MG63 (cell line): ENCODE measurements at places on chromosomes 5 and 9. TPM values are rescaled to one million over a fixed set of nuclear protein-coding genes. Genes with fewer than 3 reads are reported as not detected.
A peak's percentile ranks its signal among the peaks of the same experiment; 100 is the strongest.

- no peak for DNase-seq
Measured at GRCh38 chr5:112316731-112317130, 102.3 kb downstream of the EPB41L4A start.

DNA sequence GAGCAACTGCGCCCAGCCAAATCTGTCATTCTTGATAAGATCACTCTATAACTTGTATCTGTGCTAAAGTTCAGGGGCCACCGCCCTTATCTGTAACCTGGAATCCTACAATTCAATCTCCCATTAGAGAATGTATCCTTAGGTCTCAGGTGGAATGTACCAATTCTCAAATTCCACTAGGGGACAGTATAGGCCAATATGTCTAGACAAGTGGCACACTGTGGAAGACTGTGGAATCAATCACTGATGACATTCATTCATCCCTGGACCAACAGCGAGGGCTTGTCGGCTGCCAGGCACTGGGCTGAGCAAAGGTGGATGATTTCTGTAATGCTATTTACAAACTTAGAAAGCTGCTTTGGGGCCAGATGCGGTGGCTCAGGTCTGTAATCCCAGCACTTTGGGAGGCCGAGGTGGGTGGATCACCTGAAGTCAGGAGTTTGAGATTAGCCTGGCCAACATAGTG, 28.7 kb upstream of the MEGF9 start:
- DNase-seq: no peak

DNA sequence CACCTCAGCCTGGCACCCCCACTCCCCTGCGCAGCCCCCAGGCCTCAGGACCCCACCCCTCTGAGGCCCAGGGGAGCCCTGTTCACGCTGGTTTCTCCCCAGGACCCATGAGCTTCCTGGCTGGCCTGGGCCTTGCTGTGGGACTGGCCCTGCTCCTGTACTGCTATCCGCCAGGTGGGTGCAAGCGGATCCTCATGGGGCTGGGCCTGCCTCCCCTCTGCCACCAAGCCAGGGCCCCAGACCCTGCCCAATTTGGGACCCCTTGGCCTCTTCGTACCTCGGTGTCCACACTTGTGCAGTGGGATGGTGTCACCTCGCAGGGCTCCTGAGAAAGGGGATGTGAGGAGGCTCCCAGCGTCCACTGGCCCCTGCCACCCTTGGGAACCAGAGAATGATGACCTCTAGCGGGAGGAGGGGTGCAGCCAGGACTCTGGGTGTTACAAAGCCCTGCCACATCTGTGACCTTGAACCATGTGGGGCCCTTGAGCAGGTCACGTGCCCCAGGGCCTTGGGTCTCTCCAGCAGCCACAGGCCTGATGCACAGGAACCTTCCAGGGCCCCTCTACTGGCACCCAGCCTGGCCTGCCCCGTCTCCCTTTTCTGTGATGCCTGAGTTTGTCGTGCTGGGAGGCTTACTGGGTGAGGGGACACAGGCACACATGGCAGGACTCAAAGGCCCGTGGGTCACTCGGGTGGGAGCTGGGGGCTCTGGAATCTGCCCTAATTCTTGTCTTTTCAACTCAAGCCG, 16.3 kb downstream of the CARD19 start:
- DNase-seq: no peak

DNA sequence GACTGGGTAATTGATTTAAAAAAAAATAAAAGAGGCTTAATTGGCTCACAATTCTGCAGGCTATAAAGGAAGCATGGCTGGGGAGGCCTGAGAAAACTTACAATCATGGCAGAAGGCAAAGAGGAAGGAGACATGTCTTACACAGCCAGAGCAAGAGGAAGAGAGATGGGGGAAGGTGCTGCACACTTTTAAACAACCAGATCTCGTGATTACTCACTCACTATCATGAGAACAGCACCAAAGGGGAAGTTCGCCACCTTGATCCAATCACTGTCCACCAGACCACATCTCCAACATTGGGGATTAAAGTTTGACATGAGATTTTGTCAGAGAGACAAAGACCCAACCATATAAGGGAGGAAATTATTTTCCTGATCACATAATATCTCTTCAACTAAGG, 138.8 kb upstream of the NR4A3 start:
- DNase-seq: no peak

The NKD2 gene
- 3.4 and 5.7 TPM in 2 replicates for total RNA-seq

GRCh38 chr9:94801681-94802080, 75.2 kb downstream of the AOPEP start:
- no peak for DNase-seq

The HTR4 gene
- total RNA-seq: not detected in 2 replicates

DNA sequence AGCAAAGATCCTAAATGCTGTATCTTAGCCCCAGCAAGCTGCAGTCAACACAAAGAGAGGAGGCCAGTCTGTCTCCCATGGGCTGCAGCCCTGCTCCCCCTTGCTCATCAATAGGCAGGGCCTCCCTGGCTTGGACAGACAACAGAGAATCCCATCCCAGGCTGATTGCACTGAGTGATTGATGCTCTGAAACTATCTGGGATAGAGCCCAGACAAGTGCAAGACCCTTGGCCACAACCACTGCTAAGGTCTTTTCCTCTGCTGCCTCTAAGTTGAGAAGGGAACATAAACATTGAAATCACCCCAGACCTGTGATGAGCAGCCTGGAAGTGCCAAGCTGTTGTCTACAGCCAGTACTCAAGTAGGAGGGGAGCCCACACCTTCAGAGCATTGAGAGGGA, 661.0 kb upstream of the CDH18 start:
- no peak for DNase-seq

The OBP2B gene
- not detected in 2 replicates for total RNA-seq

- DNase-seq: peak; percentile 74
Measured at GRCh38 chr9:14260101-14260500, 53.8 kb downstream of the NFIB start.

The TIMD4 gene
- total RNA-seq: not detected in 2 replicates

The GPX8 gene
- total RNA-seq: 40.7 and 59.3 TPM in 2 replicates

DNA sequence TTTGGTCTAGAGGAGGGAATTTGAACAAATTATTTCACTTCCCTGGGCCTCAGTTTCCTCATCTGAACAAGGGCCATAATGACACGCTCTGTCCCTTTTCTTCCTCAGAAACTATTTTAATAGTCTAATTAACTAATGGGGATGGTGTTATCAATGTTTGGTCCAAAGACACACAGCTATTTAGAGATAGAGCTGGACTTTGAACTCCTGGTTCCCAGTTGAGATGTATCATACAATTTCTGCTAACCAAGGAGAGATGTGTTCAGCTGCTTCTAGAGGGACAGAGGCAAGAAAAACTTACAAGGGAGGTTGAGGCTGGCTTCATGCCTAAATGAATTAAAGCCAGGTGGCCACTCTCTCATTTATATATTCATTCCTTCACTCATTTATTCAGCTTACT, 90.6 kb upstream of the CLINT1 start:
- no peak for DNase-seq

The PHF24 gene
- not detected in 2 replicates for total RNA-seq

DNA sequence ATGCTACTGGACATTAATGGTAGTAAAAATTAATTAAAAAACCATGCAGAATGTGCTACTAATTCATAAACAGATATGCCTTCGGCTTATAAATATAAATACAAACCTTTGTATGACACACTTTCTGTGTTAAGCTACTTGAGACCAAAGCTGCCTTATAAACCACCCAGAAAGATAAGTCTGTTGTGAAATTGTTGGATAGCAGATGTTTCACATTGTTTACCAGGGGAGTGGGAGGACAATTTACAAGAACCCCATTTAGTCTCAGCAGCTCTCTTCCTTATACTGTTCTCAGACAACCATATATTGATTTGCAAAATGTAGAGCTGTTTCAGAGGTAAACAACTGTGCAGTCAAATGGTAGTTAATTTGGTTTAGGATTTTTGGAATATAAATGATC, 524.4 kb downstream of the PRR16 start:
- no peak for DNase-seq

DNA sequence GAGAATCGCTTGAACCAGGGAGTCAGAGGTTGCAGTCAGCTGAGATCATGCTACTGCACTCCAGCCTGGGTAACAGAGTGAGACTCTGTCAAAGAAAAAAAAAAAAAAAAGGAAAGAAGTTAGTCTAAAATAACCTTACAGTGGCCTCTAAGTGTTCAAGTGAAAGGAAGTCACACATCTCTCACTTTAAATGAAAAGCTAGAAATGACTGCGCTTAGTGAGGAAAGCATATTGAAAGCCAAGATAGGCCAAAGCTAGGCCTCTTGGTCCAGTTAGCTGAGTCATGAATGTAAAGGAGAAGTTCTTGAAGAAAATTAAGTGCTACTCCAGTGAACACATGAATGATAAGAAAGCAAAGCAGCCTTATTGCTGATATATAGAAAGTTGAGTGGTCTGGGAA, 38.1 kb downstream of the ITGA1 start:
- no peak for DNase-seq

- no peak for DNase-seq
Measured at GRCh38 chr9:116992865-116993264, 305.8 kb downstream of the TRIM32 start.

The OR1J2 gene
- total RNA-seq: not detected in 2 replicates

- DNase-seq: no peak
Measured at GRCh38 chr5:165139262-165139661, 1633.8 kb downstream of the MAT2B start.

GRCh38 chr9:88280816-88281382, 107.3 kb upstream of the SPIN1 start:
- DNase-seq: no peak

DNA sequence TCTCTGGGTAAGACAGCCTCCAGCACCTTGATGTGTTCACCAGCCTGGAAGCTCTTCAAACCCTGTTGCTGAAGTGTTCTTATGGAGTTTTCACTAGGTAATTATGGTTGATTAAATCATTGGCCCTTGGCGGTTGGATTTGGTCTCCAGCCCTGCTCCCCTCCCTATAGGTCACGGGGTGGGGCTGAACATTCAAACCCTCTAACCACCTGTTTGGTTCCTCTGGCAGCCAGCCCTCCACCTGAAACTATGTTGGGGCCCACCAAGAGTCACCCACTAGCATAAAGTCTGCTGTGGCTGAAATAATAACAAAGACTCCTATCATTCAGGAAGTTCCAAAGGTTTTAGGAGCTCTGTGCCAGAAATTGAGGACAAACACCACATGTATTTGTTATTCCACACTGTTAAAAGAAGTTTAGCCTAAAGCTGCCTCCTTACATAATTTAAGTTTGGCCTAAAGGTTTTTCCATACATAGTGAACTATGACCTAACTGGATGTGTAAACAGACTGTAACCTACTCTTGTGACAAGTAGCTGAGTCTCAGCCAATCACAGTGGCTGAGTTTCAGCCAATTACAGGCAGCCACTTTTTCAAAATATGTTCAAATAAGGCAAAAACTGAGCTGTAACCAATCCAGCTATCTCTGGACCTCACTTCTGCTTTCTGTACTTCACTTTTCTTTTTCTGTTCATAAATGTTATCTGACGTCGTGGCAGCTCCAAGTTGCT, 34.8 kb downstream of the TMEM252 start:
- DNase-seq: no peak

- peak; percentile 54 for DNase-seq
Measured at GRCh38 chr9:122180633-122181032, 20.9 kb downstream of the MORN5 start.

The RABGAP1 gene
- total RNA-seq: 15.3 and 50.2 TPM in 2 replicates

- no peak for DNase-seq
Measured at GRCh38 chr5:149780043-149780737, 50.1 kb downstream of the PPARGC1B start.

DNA sequence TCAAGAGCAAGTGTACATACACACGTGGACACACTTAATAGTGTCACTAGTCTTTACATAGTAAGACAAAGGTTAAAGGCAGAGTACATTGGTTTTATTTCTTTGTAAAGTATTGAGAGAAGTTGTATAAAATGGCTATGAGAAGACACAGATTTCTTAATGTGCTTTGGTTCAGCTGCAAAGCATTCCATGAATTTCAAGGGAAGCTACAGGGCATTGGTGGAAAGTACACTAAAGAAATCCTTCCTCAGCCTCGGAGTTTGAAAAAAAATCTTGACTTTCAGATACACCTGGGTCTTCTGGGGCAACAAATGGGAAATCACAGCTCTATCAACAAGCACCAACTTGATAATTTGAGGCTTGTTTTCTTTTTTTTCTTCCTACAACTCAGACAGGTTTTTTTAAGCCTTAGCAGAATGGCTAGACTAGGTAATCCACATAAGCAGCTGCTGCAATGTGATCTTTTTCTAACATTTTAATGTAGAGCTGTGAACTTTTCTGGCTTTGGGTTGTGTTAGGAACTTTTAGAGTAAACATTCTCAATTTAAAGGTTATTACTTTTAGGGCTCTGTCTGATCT, 140.4 kb upstream of the FST start:
- no peak for DNase-seq

GRCh38 chr5:88396000-88396535, 127.4 kb upstream of the TMEM161B start:
- no peak for DNase-seq

- DNase-seq: no peak
Measured at GRCh38 chr5:10666531-10667299, 94.3 kb downstream of the DAP start.

- DNase-seq: no peak
Measured at GRCh38 chr5:109994135-109994534, 304.4 kb downstream of the MAN2A1 start.

- no peak for DNase-seq
Measured at GRCh38 chr9:13268469-13268868, 11.0 kb downstream of the MPDZ start.

- DNase-seq: no peak
Measured at GRCh38 chr5:82586181-82586580, 308.0 kb upstream of the RPS23 start.

The SOWAHA gene
- total RNA-seq: not detected in 2 replicates

DNA sequence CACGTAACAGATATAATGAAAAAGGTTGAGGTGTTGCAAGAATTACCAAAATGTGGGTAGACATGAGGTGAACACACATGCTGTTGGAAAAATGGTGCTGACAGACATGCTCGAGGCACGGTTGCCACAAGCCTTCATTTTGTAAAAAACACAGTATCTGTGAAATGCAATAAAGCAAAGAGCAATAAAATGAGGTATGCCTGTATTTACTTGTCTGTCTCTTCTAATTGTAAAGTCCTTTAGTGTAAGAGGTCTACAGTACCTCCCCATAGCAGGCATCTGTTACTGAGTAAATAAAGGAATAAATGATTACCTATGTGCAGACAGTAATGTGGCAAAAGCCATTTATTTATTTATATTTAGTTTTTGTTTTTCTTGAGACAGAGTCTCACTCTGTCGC, 3.0 kb upstream of the CAST start:
- no peak for DNase-seq

DNA sequence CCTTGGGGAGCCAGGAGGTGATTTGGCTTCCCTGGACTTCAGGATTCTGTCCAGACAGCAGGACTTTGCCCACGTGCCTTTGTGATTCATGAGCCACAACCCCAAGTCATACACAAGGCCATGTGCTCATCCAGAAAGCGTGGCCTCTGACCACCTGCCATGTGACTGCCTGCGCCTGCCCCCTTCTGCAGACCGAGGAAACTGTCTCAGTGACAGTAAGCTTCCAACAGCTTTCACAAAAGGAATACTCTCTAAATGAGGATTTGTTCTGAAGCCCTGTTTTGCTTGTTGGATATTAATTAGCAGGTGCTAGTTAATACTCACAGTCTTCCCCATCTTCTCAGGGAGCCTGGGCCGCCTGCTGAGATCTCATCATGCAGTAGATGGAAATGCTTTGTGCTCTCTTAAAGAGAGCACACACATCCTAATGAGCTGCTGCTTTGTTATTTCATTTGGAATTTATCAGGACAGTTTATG, 36.9 kb upstream of the ANGPTL2 start:
- DNase-seq: peak; percentile 81
